Activated CD8-positive, alpha-beta memory T cell treated with anti-CD3 and anti-CD28 coated beads for 4 hours (primary cell): ENCODE measurements at places on chromosomes 13 and 19.

GRCh38 chr19:3890591-3890990 is 10.1 kb downstream of the ATCAY start:
- DNase-seq, result no peak

DNA sequence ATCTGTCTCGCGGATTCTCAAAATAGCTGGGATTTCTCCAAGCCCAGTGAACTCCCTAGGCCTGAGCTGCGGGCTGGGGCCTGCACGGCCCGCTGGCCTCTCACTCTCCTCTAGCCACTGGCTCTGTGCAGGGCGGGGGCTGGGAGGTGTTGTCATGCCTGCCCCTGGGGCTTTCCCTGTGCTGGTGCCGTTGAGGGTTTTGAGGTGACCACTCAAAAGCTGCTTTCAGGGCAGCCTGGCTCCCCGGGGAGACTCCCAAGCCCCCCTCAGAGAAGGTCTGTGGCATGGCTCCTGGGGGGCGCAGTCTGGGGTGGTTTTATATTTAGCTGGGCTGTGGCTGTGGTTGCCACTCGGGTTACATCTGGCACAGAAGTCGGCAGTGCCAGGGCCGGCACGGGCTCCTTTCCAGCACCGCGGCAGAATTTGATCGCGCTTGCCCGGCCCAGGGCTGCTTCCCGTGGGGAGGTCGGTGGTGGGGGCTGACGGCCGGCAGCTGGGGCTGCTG is 10.0 kb downstream of the NDUFB7 start:
- DNase-seq, result no peak

GRCh38 chr13:26709461-26709860 is 51.1 kb downstream of the GPR12 start:
- DNase-seq, result no peak

GRCh38 chr13:57633950-57634838 is 2.6 kb downstream of the PCDH17 start:
- no peak for DNase-seq

DNA sequence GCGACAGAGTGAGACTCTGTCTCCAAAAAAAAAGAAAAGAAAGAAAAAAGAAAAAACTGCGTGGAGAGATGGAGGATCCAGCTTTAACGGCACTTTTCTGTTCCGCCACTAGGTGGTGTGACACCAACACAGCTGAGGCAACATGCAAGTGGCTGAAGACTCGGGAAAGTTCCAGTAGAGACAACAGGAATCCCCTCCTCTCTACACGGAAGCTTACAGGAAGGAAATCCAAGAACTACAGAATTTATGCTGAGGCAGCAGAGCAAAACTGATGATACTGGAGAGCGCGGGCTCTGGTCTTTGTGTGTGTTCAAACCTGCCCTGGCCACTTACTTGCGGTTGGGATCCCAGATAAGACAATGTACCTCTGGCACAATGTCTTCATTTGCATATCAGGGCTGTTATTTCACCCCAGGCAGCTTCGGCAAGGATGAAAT is 9.9 kb downstream of the RANBP3 start:
- DNase-seq, result no peak

GRCh38 chr13:24323036-24323738 is 13.8 kb downstream of the C1QTNF9 start:
- no peak for DNase-seq

GRCh38 chr19:16599655-16600346 is 27.6 kb upstream of the SLC35E1 start:
- DNase-seq, result no peak
